Activated CD8-positive, alpha-beta memory T cell treated with anti-CD3 and anti-CD28 coated beads, Interleukin-2, amount 10 ng/mL, durations not matched to agents 7 days and 5 days (primary cell): ENCODE measurements at places on chromosomes 16 and 17. TPM values are rescaled to one million over a fixed set of nuclear protein-coding genes. Genes with fewer than 3 reads are reported as not detected.

The PSMD11 gene
- 139 TPM for total RNA-seq

The KCNH6 gene
- total RNA-seq = not detected

The HS3ST4 gene
- total RNA-seq = not detected

The HNF1B gene
- total RNA-seq = 1.9 TPM

The PLD6 gene
- 5.2 TPM for total RNA-seq

DNA sequence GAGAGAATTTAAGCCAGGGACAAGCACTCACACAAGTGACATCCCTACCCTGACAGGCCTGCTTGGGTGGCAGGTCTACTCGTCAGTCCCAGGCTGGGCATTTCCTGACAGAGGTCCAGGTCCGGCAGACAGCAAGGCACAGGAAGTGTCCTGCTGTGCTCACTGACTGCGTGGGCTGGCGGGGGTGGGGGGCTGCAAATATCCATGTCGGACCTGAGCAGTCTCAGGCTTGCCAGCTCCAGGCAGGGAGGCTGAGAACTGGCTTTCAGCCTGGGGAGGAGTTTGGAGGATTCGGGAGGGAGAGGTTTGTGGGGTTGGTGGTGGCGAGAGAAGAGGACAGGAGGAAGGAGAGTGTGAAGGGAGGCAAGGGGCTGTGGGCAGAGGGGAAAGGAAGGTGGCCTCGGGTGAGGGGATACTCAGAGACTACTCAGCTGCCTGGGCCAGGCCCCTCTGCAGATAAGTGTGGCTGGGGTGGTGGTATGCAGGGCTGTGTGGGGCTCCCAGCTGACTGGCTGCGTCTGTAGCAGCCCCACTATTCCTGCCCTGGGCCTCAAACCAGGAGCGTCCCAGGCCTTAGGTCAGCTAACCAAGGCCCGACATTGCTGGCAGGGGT lies 7.8 kb downstream of the HIC1 start:
- H3K4me1 ChIP-seq = peaks cover 85% of the 10 kb centered on the region
- peak overlapping the region; percentile 45 for H3K4me3 ChIP-seq
- no peak for DNase-seq
- no peaks in the 10 kb centered on the region for H3K27me3 ChIP-seq

DNA sequence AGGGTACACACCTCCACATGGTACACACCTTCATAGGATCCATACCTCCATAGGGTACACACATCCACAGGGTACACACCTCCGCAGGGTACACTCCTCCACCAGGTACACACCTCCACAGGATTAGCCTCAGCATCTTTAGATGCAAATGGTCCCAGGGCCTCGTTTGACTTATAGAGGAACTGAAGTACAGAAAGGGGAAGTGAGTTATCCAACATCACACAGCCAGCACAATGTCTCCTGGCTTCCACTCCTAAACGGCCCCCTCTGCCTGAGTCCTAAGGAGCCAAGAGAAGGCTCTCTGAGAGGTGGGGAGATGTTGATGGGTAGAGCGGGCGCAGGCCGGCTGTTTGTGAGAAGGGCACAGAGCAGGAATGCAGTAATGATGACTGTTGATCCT lies 12.0 kb downstream of the FOXN1 start:
- peaks cover 19% of the 10 kb centered on the region for H3K27me3 ChIP-seq
- no peaks in the 10 kb centered on the region for H3K36me3 ChIP-seq
- no peak overlapping the region for H3K4me3 ChIP-seq
- DNase-seq = no peak
- no peak overlapping the region for H3K27ac ChIP-seq
- peaks cover 9% of the 10 kb centered on the region for H3K4me1 ChIP-seq

- peak overlapping the region; percentile 79 for H3K27ac ChIP-seq
- H3K27me3 ChIP-seq = no peaks in the 10 kb centered on the region
- no peak overlapping the region for H3K4me3 ChIP-seq
- DNase-seq = no peak
Measured at GRCh38 chr16:8919089-8919933, 37.2 kb downstream of the LITAFD start.

DNA sequence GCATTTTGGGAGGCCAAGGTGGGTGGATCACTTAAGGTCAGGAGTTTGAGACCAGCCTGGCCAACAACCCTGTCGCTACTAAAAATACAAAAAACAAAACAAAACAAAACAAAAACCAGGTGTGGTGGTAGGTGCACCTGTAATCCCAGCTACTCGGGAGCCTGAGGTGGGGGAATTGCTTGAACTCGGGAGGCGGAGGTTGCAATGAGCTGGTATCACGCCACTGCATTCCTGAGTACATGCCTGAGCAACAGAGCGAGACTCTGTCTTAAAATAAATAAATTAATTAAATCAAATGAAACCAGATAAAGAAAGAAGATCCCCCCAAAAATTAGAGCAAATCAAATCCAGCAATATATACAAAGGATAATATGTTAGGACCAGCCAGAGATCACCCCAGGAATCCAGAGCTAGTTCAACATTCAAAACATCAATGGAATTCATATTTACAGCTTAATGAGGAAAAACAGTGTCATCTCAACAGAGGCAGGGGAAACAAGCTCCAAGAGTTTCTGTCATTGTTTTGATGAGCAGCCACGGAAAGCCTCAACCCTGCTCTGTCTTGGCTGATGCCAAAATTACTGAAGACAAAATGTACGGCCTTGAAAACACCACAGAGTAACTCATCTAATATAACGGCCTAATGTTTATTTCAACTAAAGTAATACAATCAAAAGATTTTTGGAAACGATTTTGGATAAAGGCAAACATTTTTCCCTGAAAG lies 3.7 kb downstream of the PEMT start:
- H3K27me3 ChIP-seq = no peaks in the 10 kb centered on the region
- H3K4me3 ChIP-seq = no peak overlapping the region
- no peak overlapping the region for H3K27ac ChIP-seq
- no peaks in the 10 kb centered on the region for H3K36me3 ChIP-seq
- DNase-seq = no peak
- H3K4me1 ChIP-seq = peaks cover 15% of the 10 kb centered on the region

DNA sequence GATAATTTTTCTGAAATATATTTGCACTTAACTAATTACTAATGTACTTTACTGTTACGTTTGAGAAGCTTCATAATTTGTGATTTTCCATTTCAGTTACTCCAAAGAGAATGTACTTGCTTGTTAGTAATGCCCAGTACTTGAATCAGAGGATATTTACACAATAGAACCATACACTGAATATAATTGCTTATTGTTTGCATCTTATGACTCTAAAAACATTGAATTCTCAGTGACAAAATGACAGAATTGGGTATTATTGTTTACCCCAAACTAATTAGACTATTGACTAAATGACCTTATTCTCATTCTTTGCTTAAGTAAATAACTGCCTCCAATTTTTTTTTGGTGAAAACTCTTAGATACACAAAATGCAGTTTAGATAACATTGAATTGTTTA lies 8.9 kb downstream of the CCP110 start:
- peaks cover 49% of the 10 kb centered on the region for H3K36me3 ChIP-seq
- no peak overlapping the region for H3K27ac ChIP-seq
- DNase-seq = no peak
- no peaks in the 10 kb centered on the region for H3K27me3 ChIP-seq

DNA sequence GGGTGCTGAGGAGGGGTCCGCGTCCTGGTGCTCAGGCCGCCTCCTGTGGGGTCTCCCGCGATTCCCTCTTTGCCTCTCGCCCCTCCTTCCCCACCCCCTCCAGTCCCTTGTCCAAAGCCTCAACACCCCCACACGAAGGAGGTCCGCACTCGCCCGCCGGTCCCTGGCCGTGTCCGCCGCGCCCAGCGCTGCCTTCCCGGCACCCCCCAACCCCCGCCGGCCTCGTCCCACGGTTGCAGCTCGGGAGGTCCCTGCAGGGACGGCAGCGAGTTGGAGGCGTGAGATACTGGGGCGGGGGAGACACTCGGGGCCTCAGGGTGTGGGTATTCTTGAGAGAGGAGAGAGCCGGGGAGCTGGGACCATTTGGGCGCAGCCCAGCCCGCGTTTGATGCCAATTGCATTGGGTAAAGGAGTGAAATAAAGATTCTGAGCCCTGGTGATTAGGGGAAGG lies 468 bp downstream of the FLYWCH2 start:
- H3K36me3 ChIP-seq = peaks cover 1% of the 10 kb centered on the region
- DNase-seq = no peak
- peak overlapping the region; percentile 48 for H3K27ac ChIP-seq

- peak; percentile 45 for DNase-seq
- H3K4me3 ChIP-seq = no peak overlapping the region
- H3K27me3 ChIP-seq = no peaks in the 10 kb centered on the region
- H3K36me3 ChIP-seq = peaks cover 7% of the 10 kb centered on the region
- H3K27ac ChIP-seq = no peak overlapping the region
Measured at GRCh38 chr16:81885976-81886586, 107.0 kb downstream of the PLCG2 start.

DNA sequence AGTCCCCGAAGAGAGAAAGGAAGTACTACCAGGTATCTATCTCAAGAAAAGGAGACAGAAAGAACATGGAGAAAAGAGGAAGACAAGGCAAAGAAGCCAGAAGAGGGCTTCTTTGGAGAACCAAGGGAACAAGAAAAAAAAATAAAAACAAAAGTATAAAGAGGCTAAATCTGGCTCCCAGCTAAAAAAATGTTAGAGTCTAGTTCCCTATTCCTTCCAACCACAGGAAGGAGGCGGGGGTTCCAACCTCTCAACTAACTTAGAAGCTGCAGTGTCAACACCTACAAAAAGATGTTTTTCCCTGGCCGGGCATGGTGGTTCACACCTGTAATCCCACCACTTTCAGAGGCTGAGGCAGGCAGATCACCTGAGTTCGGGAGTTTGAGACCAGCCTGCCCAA lies 13.4 kb downstream of the UTP6 start:
- no peaks in the 10 kb centered on the region for H3K27me3 ChIP-seq
- no peak overlapping the region for H3K27ac ChIP-seq
- DNase-seq = no peak
- H3K4me3 ChIP-seq = no peak overlapping the region
- peaks cover 43% of the 10 kb centered on the region for H3K36me3 ChIP-seq

- no peaks in the 10 kb centered on the region for H3K4me1 ChIP-seq
- H3K27me3 ChIP-seq = no peaks in the 10 kb centered on the region
- H3K36me3 ChIP-seq = peaks cover 64% of the 10 kb centered on the region
- no peak overlapping the region for H3K27ac ChIP-seq
Measured at GRCh38 chr16:57226701-57227621, 18.1 kb upstream of the ARL2BP start.

DNA sequence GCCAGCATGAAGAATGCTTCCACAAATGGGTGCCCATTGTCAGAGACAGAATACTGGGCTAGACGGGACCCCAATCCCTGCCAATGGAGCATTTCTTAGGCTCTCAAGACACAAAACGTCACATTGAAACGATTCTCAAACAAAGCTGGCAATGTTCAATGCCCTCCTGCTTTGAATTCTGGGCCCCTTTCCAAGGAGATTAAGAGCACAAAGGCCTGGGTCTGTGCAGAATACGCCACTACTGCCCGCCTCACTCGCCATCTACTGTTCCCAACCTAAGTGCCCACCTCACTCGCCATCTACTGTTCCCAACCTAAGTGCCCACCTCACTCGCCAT lies 9.7 kb downstream of the CFAP20 start:
- peaks cover 23% of the 10 kb centered on the region for H3K36me3 ChIP-seq
- H3K27ac ChIP-seq = no peak overlapping the region
- no peaks in the 10 kb centered on the region for H3K27me3 ChIP-seq

DNA sequence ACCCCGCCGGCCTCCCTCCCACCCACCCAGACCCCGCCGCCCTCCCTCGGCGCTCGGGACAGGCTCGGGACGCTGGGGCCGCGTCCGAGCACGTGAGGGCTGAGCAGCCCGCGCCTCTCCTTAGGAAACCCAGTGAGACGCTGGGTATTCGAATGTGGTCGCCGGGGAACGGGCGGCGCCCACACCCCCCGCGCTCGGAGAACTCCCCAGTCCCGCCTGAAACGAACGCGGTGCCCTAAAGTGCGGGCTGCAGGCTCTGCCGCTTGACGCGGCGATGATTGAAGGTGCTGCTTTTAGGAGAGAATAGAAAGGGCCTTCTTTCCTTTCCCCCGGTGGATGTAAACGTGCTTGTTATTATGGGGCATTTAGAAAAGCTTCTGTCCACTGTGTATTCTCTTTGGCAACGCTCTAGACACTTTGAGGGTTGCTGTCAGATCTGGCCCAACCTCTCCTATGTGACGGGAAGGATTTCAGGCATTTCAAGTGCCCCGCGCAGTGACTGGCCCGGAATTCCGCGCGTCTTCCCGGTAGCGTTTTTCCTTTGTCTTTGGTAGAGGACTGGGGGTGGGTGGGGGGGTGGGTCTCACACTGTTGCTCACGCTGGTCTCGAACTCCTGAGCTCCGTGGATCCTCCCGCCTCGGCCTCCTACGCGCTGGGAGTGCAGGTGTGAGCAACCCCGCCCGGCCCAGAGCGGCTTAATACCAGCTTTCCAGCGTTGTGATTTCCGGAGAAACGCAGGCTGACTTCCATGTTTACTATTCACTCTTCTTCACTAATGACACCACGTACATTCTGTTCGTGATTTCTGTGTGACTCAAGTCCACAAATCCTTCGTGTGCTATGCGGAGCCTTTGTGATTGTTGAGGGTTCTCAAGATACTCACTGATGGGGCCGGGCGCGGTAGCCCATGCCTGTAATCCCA lies 21.8 kb upstream of the FOXK2 start:
- DNase-seq = peak; percentile 60
- no peaks in the 10 kb centered on the region for H3K27me3 ChIP-seq
- H3K4me1 ChIP-seq = peaks cover 44% of the 10 kb centered on the region
- no peaks in the 10 kb centered on the region for H3K36me3 ChIP-seq
- H3K27ac ChIP-seq = peak overlapping the region; percentile 85

DNA sequence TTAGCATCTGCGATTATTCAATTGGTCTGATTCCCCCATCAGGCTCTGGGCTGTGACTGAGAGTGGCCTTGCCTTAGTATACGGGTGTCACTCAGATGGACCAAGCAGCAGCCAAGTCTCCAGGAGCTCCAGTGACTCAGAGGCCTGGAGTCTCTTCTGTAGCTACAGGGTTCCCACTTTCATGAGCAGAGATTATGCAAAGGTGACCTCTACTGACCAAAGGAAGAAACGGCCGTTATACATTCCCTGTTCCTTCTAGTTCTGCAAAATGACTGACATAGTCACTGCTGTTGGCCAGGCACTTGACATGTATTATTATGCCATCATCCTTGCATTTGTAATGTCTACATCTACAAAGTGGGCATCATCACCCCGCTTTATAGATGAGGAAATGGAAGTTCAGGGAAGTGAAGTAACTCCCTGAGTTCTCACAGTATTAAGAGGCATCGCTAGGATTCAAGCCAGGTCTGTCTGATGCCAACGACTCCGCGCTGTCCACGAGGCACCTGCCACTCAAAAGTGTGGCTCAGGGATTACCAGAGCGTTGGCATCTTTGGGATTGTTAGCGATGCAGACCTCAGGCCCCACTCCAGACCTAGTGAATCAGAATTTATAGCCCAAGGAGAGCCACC lies 23.3 kb downstream of the SLC38A7 start:
- no peak overlapping the region for H3K27ac ChIP-seq
- H3K36me3 ChIP-seq = no peaks in the 10 kb centered on the region
- H3K4me3 ChIP-seq = no peak overlapping the region
- DNase-seq = peak; percentile 42

GRCh38 chr17:35051183-35051578 lies 12.3 kb downstream of the RFFL start:
- peak overlapping the region; percentile 70 for H3K4me3 ChIP-seq
- peak overlapping the region; percentile 99 for H3K27ac ChIP-seq
- H3K27me3 ChIP-seq = no peaks in the 10 kb centered on the region
- H3K4me1 ChIP-seq = peaks cover 58% of the 10 kb centered on the region
